ENCODE measurements at places on chromosomes 11 and 22. TPM values are rescaled to one million over a fixed set of nuclear protein-coding genes. Genes with fewer than 3 reads are reported as not detected.
A peak's percentile ranks its signal among the peaks of the same experiment; 100 is the strongest.

DEFB131B gene
- not detected for polyA plus RNA-seq

RAB36 gene
- 10.1 TPM for polyA plus RNA-seq

OR6A2 gene
- 0.04 TPM for polyA plus RNA-seq

CRYBB3 gene
- polyA plus RNA-seq, result not detected

HORMAD2 gene
- not detected for polyA plus RNA-seq

PARVA gene
- polyA plus RNA-seq, result 147 TPM

PANX3 gene
- polyA plus RNA-seq, result not detected

LDHAL6A gene
- not detected for polyA plus RNA-seq

TUBA8 gene
- 1.3 TPM for polyA plus RNA-seq

CENPM gene
- 30.4 TPM for polyA plus RNA-seq

TMEM86A gene
- polyA plus RNA-seq, result 0.71 TPM

C22orf31 gene
- polyA plus RNA-seq, result not detected

- no peak for DNase-seq
These were observed 1.4 kb downstream of the NECTIN1 start for GRCh38 chr11:119727523-119728151.

DNA sequence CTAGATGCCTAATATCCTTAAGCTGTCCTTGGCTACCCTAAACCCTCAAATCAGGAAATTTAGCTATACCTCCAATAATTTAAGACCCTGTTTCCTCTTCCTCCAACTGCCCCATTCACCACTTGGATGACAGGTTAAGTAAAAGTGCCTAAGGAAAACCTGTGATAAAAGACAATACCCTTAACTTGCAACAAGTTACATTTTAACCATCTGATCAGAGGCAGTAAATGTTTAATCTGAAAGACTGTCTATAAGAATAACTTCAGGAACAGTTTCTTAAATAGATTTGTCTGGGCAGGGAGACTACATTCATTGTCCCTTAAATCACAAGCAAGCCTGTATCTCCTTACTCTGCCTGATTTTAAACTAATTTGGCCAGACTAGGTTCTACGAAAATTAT lies 129.1 kb downstream of the APOL5 start:
- no peak for DNase-seq

GRCh38 chr22:50084614-50085021 lies 608 bp downstream of the MLC1 start:
- no peak for DNase-seq

- no peak for DNase-seq
These were observed 40.1 kb upstream of the CLMP start for GRCh38 chr11:123235117-123235655.

GRCh38 chr11:85806876-85807275 lies 4.1 kb downstream of the SYTL2 start:
- no peak for DNase-seq

DNA sequence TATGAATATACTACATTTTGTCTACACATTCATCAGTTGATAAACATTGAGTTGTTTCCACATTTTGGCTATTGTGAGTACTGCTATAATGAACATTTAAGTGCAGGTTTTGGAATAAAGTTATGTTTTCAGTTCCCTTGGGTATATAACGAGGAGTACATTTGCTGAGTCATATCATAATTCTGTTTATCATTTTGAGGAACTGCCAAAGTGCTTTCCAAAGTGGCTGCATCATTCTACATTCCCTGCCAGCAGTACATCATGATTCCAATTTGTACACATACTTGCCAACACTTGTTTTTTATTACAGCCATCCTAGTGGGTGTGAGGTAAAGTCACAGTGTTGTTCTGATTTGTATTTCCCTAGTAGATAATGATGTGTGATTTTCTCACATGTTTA lies 1458.6 kb upstream of the TENM4 start:
- no peak for DNase-seq

- DNase-seq, result no peak
These were observed 320.8 kb downstream of the BLID start for GRCh38 chr11:121795174-121795573.

DNA sequence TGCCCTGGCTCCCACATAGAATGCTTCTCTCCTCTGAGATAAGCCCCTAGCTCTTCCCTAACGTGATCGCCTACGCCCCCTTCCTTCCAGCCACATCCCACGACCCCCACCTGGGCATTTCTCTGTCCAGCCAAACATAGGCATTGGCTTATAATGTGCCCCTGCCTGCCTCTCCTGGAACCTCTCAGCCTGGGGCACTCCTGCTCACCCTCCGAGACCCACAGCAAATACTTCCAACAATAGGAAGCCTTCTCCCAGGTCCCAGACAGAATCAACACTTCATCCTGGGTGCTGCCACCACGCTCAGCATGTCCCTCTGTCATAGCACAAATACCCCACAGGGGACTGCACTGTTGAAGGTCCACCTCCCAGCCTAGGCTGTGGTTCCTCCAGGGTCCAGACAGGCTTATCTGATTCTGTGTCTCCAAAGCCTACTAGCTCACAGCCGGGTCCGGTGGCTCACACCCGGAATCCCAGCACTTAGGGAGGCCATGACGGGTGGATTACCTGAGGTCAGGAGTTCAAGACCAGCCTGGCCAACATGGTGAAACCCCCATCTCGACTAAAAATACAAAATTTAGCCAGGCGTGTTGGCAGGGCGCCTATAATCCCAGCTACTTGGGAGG lies 24.2 kb upstream of the TMPRSS4 start:
- DNase-seq, result no peak

DNA sequence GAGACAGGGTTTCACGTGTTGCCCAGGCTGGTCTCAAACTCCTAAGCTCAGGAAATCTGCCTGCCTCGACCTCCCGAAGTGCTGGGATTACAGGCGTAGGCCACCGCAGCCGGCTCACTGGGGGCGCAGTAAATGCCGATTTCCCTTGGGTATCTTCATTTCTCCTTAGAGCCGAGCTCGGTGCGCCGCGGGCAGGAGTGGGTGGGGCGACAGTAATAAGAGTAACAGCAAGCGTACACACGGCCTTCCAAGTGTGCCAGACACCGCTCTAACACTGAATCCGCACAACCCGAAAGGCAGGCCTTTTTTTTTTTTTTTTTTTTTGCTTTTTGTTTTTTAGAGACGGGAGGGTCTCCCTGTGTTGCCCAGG lies 500 bp upstream of the ADSL start:
- DNase-seq, result no peak

DNA sequence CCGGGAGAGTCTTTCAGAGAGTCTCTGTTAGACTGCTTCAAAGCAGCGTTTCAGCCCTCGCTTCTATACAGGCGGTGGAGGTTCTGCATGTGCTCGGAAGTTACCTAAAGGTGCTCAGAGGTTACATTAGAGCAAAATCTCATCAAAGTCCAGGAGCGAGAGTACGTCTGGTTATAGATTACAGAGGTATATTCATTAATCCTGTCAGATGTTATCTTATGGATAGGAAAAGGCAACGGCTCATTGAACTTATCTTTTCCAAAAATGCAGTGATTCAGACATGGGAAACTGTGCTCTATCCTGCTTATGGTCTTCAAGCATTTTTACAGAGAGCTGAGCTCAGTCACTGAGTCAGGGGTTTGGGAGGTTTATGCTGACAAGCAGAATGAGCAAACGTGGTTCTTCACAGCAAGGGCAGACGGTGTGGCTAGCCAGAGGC lies 9.1 kb upstream of the ZBED5 start:
- DNase-seq, result no peak

DNA sequence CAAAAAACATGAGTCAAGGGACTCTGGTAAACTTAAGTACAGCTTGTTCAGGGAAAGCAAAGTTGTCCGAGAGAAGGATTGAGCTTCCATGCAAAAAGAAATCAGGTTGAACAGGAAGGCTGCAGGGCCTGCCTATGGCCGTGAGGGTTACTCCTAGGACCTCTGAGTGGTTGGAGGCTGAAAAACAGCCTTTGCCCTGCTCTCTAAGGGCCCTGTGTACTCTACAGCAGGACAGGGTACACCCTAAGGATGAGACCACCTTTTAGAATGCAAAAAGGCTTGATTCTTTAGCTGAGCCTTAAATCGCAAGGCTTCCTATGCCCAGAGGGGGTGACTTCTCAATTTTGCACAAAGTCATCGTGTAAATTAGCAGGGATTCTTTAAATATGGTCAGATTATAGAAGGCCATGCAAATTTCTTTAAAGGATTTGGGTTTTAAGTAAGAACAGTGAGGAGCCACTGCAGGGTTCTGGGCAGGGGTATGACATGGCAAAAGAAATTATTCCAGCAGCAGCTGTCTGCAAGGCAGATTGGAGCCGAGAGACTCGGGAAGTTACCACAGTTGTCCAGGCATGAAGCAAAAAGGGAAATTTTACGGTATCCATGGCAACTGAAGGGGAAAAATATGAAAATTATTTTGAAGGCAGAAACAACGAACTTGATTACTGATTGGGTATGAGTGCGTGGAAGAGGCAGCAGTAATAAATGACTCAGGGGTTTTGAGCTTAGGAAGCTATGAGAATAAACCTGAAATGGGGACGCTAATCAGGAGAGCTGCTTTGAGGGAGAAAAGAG lies 91.8 kb downstream of the FAM76B start:
- DNase-seq, result no peak

GRCh38 chr22:30891443-30891755 lies 77.2 kb downstream of the MORC2 start:
- DNase-seq, result no peak

GRCh38 chr11:73951797-73952196 lies 971 bp downstream of the DNAJB13 start:
- no peak for DNase-seq

DNA sequence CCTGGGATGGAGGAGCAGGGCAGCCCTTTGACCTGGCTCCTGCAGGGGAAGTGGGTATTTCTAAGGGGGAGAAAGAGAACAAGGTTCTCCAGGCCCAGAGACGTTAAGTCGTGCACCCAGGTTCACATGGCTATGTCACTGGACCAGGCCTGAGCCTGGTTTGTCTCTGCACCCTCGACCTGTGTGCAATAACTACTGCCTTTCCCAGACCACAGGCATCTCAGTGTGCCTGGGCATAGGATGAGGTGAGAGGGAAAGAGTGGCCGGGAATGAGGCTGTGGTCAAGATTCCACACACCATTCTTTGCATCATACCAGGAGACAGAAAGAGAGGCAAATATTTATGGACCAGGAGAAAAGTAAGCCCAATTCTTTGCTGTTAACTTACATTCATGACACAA lies 66.8 kb downstream of the PRR5L start:
- peak; percentile 61 for DNase-seq

- no peak for DNase-seq
These were observed 44.8 kb upstream of the SMCO4 start for GRCh38 chr11:93587858-93588581.

GRCh38 chr11:17768547-17768946 lies 34.0 kb downstream of the KCNC1 start:
- no peak for DNase-seq

- DNase-seq, result no peak
These were observed 6.0 kb downstream of the NEAT1 start for GRCh38 chr11:65428578-65429067.

DNA sequence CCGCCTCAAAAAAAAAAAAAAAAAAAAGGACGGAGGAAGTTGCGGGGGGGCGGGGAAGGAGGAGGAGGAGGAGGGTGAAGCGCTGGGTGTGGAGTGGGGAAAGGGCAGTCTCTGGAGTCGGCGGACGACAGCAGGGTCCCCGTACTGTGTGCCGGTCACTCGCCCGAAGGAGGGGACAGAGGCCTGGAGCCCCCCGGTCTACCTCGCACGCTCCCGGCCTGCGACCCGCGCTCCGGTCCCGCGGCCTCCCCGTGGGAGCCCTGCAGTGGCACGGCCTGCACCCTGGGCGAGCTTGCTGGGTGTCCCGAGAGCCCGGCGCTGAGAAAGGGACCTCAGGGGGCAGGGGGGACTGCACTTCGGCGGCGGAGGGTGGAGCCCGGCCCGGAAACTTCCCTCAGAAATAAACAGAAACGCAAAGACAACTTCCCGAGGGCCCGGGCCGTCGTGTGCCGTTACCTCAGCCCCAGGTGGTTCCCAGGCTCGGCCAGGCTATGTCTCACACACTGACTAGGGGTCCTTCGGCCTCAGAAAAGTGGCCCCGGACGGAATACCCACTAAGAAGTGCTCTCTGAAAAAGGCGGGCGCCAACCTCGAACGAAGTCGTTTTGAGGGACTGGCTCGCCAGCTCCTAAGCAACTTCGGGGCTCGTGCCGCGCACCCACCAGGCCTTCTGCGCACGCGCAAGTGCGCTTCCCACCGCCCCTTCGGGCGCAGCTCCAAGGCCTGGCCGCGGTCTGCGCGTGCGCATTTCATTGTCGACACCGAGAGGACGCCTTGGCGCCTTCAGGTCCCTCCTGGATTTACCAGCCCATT lies at the start of gene MAJIN:
MAJIN (minus strand) TSS at position 688 of the 813 bp plus-strand sequence. CDS start 12,703 bp downstream, outside the sequence.
- no peak for DNase-seq

- no peak for DNase-seq
These were observed 1.5 kb downstream of the OLFML1 start for GRCh38 chr11:7486781-7487140.

GRCh38 chr11:18321578-18321968 lies 367 bp downstream of the HPS5 start:
- DNase-seq, result no peak

- DNase-seq, result no peak
These were observed 6.2 kb downstream of the DRAP1 start for GRCh38 chr11:65925397-65925796.

- no peak for DNase-seq
These were observed 72.8 kb downstream of the THAP12 start for GRCh38 chr11:76307978-76308747.

GRCh38 chr11:68372625-68373024 lies 60.2 kb downstream of the LRP5 start:
- no peak for DNase-seq

DNA sequence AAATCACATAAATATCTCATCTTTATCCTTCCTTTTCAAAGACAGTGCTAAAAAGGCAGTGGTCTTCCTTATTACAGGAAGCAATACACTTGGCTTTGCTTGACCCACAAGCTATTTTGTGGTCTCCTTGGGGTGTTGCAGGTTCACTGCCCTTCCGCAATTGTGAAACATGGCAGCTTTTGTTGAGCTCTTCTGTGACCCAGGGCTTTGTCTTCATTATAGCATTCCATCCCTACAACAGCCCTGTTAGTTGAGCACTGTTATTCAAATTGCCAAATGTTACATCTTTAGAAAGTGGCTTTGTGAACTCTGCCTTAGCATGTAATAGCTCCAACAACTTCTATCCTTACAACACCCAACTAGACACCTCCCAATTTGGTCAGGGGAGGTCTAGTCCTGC lies 107.1 kb downstream of the OPCML start:
- DNase-seq, result no peak
